ENCODE measurements at places on chromosomes 5 and 9.

- peak; percentile 52 for DNase-seq
These were observed 3.7 kb downstream of the MCTP1 start for GRCh38 chr5:95281226-95281625.

GRCh38 chr9:99822109-99822805, 572 bp downstream of the NR4A3 start:
- peak; percentile 48 for DNase-seq

DNA sequence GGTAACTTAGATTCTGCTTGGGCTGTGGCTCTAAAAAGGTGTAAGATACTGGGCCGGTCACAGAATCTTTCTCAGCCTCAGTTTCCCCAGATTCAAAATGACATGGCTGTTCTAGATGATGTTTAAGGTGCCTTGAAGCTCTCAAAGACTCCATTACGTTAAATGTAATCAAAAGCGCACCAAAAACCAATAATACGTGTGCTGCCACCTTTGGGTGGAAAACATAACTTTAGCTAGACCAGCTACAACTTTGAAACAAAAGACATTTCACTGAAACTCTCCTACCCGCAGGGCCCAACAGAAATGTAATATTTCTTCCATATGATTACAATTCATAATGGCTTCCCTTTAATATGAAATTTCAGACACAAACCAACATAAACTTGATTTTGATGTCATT, 35.0 kb upstream of the PCSK5 start:
- peak; percentile 30 for DNase-seq

GRCh38 chr9:83655433-83655832, 32.5 kb downstream of the IDNK start:
- no peak for DNase-seq

DNA sequence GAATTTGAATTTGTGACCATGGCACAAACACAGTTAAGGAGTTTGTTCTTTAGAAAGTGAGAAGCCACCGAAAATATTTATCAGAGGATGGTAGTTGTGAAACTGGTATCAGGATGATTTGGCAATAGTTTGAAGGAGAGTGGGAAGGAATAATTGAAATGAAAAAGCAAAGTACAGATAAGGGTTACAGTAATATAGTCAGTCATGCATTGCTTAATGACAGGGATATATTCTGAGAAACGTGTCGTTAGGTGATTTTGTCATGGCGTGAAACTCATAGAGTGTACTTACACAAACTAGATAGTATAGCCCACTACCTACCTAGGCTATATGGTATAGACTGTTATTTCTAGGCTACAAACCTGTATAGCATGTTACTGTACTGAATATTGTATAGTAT, 84.2 kb downstream of the GPBP1 start:
- no peak for DNase-seq

DNA sequence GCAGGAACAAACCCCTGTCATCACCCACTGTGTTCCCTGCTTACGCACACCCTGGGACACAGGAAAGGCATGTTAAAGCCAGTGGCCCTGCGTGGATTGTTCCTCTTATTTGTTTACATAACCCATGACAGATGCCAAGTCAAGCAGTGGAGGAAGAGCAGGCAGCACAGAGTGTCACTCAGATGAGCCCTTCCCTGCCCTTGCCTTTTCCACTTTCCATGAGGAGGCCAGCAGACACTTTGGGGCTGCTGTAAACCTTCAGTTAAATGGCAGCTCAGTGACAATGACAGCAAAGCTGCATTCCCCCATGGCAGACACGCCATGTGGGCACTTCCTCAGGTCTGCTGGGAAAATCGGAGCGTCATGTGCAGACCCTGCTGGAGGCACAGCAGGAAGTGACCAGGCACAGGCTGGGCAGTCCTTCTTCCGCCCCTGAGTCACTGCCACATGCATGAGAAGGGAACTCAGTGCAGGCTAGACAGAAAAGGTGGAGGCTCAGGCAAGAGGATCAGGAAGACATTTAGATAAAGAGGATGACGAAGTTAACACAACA, 216.8 kb upstream of the PIK3R1 start:
- DNase-seq = peak; percentile 37

Data from fibroblast of upper back skin (primary cell).